ENCODE measurements at places on chromosomes 2 and 18. TPM values are rescaled to one million over a fixed set of nuclear protein-coding genes. Genes with fewer than 3 reads are reported as not detected.
A peak's percentile ranks its signal among the peaks of the same experiment; 100 is the strongest.

PREB gene
- total RNA-seq, result 64.3 TPM

DNA sequence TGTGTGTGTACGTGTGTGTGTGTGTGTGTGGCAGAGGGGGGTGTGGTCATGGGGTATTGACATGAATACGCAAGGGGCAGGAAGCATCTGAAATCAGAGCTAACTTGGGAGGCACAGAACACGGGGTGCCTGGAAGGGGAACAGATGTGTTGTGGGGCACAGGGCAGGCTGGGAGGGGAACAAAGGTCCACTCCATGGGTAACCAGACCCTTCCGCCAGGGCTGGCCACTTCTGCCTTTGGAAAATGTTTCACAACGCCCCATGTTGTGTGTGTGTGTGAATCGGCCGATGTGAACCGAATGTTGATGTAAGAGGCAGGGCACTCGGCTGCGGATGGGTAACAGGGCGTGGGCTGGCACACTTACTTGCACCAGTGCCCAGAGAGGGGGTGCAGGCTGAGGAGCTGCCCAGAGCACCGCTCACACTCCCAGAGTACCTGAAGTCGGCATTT, at the start of gene SLC11A1:
SLC11A1 (plus strand) TSS at position 358 of the 451 bp plus-strand sequence. CDS start 96 bp downstream, outside the sequence.
- no peak for DNase-seq
- H3K4me1 ChIP-seq, result no peaks in the 10 kb centered on the region
- no peaks in the 10 kb centered on the region for H3K27me3 ChIP-seq
- no peaks in the 10 kb centered on the region for H3K36me3 ChIP-seq
- H3K4me3 ChIP-seq, result peak within 1 kb of the TSS; percentile 58

IL37 gene
- total RNA-seq, result not detected

KCNG2 gene
- 1.5 TPM for total RNA-seq

GRCh38 chr2:9160732-9161131, 45.9 kb upstream of the ASAP2 start:
- H3K36me3 ChIP-seq, result no peaks in the 10 kb centered on the region
- H3K4me1 ChIP-seq, result peaks cover 20% of the 10 kb centered on the region
- no peak overlapping the region for H3K4me3 ChIP-seq
- H3K27me3 ChIP-seq, result no peaks in the 10 kb centered on the region

DNA sequence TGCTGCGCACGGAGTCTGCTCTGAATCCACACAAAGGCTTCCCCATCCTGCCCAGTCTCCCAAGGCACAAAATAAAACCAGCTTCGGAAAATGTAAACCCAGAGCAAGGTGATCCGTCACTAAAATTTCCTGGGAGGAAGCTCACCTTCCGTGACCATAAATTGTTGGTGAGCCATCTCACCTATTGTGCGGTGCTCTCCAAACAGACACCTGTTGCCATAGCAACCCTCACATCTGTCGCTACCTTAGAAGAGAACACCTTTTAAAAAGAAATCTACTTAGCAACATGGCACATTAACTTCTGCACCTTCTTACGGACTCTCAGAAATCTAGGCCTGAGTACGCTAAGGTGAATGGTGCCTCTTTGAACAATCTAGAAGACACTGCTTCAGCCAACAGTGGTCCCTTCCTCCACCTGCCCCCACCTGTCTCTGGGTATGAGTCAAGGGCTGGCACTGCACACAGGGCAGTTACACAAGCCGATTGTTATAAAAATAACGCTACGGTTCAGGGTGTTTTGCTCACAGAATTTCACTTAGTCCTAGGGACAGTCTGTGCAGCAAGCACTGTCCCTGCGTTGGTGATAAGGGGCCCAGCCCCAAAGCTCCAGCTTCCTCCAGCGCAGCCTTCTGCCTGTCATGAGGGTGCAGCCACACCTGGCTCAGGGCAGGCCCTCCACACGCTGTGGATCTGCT, 114.9 kb upstream of the ID2 start:
- no peaks in the 10 kb centered on the region for H3K36me3 ChIP-seq
- no peak overlapping the region for H3K27ac ChIP-seq
- H3K4me1 ChIP-seq, result no peaks in the 10 kb centered on the region
- no peak for DNase-seq

FHOD3 gene
- total RNA-seq, result 19.8 TPM

DUSP19 gene
- total RNA-seq, result 5.7 TPM

LCT gene
- 0.28 TPM for total RNA-seq

GRCh38 chr2:38818565-38818964, 40.6 kb downstream of the GEMIN6 start:
- H3K4me3 ChIP-seq, result no peak overlapping the region
- H3K27ac ChIP-seq, result no peak overlapping the region
- no peak for DNase-seq
- H3K36me3 ChIP-seq, result peaks cover 47% of the 10 kb centered on the region
- H3K4me1 ChIP-seq, result no peaks in the 10 kb centered on the region

ANO7 gene
- 0.27 TPM for total RNA-seq

ANKRD23 gene
- total RNA-seq, result 6.0 TPM

DNA sequence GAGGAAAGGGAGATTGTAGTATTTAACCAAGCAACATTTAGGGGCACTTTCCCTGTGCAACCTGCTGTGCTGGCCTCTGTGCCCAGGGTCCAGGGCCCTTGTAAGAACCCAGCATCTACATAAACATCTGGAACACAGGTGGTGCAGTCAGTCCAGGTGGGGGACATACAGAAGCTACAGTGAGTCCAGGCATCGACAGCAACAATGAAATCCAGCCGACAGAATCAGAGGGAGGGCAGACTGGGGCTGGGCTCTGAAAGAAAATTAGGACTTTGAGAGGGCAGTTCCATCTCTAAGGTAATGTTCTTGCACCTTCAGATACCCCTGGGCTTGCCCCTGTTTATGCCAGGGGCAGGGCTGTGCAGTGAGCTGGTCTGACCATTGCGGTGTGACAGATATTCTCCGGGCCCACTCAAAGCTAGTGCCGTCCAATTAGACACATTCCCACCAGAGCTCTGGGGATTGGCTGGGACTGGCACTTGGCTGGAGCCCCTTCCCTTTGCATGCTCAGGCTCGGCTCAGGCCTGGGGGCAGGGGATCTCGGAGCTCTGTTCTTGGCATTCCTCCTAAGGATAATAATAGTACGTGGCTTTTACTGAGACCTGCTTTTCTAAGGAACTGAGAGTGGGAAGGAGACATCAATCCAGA, 5.4 kb downstream of the LBH start:
- peak overlapping the region; percentile 92 for H3K27ac ChIP-seq
- peaks cover 4% of the 10 kb centered on the region for H3K36me3 ChIP-seq
- peaks cover 72% of the 10 kb centered on the region for H3K4me1 ChIP-seq
- DNase-seq, result peak; percentile 41

DNA sequence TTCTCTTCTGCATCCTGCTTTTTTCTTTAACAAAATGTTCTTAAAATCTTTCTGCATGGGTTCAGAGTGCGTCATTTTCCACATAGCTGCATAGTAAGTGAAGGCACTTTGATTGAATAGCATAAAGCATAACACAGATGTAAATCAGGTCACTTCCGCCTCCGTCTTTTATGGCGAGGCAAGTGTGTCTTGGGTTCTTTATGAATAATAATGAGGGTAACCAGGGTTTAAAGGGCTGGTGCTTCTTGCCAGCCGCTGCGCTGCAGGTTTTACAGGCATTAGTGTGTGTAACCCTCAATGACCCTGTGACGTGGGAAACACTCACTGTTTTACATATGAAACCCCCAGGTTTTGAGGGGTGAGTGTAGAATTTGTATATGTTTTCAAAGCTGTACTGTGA, 164.2 kb downstream of the MYT1L start:
- DNase-seq, result no peak
- H3K4me3 ChIP-seq, result no peak overlapping the region

DNA sequence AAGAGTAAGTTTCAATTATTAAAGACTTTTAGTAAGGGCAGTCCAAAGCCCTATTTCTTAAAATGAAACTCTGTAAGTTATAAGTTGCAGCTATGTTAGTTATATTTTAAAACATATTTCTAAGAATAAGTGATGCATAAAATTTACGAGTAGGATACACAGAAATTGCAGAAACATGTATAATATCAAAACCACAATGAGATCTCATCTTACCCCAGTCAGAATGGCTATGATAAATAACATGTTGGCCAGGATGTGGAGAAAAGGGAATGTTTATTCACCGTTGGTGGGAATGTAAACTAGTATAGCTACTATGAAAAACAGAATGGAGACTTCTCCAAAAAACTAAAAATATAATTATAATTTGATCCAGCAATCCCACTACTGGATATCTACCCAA, 201.2 kb downstream of the CBLN2 start:
- no peaks in the 10 kb centered on the region for H3K4me1 ChIP-seq
- no peak overlapping the region for H3K27ac ChIP-seq
- DNase-seq, result no peak
- H3K36me3 ChIP-seq, result no peaks in the 10 kb centered on the region
- no peak overlapping the region for H3K4me3 ChIP-seq

GRCh38 chr2:101759162-101759561, 61.7 kb downstream of the MAP4K4 start:
- peak overlapping the region; percentile 49 for H3K27ac ChIP-seq
- peak; percentile 23 for DNase-seq
- H3K4me3 ChIP-seq, result peak overlapping the region; percentile 31

DNA sequence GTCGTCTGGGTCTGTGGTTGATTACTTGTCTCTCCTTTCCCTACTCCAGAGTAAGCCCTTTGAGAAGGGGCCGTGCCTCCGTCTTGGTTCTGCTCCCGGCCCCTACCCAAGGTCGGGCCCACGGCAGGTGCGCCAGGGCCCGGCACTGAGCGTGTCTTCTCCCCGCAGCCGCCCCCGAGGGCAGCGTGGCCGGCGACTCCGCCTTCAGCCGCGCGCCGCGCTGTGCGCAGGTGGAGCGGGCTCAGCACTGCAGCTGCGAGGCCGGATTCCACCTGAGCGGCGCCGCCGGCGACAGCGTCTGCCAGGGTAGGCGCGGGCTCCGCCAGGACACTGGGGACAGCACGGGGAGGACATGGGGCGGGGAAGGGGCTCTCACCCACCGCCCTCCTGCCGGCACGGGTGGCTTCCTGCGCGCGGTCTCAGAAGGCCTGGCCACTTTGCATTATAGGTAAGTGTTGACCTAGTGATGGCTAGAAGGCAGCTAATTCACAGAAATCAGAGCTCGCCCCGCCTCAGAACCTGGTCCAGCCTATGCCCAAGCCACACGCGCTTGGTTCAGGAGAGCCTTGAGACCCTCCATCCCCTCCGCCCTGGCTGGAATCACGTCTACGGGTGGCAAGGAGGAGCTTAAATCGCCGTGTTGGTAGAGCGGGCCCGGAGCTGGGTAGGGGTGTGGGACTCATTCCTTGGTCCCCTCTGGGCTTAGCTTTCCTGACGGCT, 43.5 kb downstream of the FBLN7 start:
- no peak for DNase-seq
- H3K27ac ChIP-seq, result no peak overlapping the region
- H3K4me3 ChIP-seq, result no peak overlapping the region
- H3K27me3 ChIP-seq, result no peaks in the 10 kb centered on the region
- H3K4me1 ChIP-seq, result no peaks in the 10 kb centered on the region
- H3K36me3 ChIP-seq, result no peaks in the 10 kb centered on the region

POTEJ gene
- not detected for total RNA-seq

ACTR3 gene
- total RNA-seq, result 142 TPM

DPYSL5 gene
- total RNA-seq, result not detected

STPG4 gene
- not detected for total RNA-seq

NAT8 gene
- not detected for total RNA-seq

GRCh38 chr2:200380833-200381542, 74.5 kb downstream of the SPATS2L start:
- no peaks in the 10 kb centered on the region for H3K27me3 ChIP-seq
- H3K36me3 ChIP-seq, result no peaks in the 10 kb centered on the region
- H3K4me1 ChIP-seq, result peaks cover 29% of the 10 kb centered on the region
- no peak for DNase-seq

GRCh38 chr2:169265591-169265990, 96.7 kb downstream of the LRP2 start:
- H3K27ac ChIP-seq, result no peak overlapping the region
- no peak overlapping the region for H3K4me3 ChIP-seq
- H3K36me3 ChIP-seq, result no peaks in the 10 kb centered on the region
- no peaks in the 10 kb centered on the region for H3K4me1 ChIP-seq

DNA sequence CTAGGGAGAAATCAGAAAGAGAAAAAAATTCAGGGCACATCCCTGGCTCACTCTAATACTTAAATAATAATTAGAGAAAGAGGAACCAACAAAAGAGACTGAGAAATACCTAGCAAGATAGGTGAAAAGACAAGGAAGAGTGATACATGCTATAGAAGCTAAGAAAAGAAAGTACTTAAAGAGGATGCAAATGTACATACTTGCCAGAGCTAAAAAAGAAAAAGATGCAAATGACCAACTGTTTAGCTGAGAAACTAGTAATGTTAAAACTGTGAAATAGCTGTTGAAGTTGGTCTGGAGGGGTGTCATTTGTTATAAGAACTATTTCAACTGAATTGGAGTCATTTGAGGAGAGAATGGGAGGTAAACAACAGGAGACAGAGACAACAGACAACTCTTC, 412.2 kb downstream of the SPAG16 start:
- no peak overlapping the region for H3K27ac ChIP-seq
- H3K27me3 ChIP-seq, result no peaks in the 10 kb centered on the region
- no peaks in the 10 kb centered on the region for H3K4me1 ChIP-seq
- no peak overlapping the region for H3K4me3 ChIP-seq

- no peak overlapping the region for H3K27ac ChIP-seq
- no peaks in the 10 kb centered on the region for H3K4me1 ChIP-seq
- H3K27me3 ChIP-seq, result no peaks in the 10 kb centered on the region
- DNase-seq, result no peak
These were observed 50.4 kb upstream of the PPM1B start for GRCh38 chr2:44118257-44118656.

DNA sequence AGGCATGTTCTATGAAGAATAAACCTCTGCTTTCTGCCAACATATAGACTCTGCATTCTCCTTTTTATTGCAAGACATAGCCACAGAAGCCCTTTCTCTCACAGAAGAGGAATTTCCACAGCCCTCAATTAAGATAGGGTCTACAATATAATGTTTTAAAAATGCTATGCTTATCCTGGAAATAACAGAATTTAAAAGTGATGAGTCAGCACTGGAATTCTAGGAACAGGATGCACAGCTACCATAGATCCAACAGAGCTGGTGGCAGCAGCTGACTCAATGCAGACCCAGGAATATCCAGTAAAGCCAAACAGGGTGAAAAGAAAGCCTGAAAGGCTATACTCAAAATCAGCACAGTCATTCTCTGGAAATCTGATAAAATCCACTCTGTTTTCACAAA, 866.9 kb downstream of the TRIB2 start:
- no peaks in the 10 kb centered on the region for H3K4me1 ChIP-seq
- H3K4me3 ChIP-seq, result no peak overlapping the region
- no peak for DNase-seq
- no peak overlapping the region for H3K27ac ChIP-seq

ITGB6 gene
- 0.99 TPM for total RNA-seq

DNA sequence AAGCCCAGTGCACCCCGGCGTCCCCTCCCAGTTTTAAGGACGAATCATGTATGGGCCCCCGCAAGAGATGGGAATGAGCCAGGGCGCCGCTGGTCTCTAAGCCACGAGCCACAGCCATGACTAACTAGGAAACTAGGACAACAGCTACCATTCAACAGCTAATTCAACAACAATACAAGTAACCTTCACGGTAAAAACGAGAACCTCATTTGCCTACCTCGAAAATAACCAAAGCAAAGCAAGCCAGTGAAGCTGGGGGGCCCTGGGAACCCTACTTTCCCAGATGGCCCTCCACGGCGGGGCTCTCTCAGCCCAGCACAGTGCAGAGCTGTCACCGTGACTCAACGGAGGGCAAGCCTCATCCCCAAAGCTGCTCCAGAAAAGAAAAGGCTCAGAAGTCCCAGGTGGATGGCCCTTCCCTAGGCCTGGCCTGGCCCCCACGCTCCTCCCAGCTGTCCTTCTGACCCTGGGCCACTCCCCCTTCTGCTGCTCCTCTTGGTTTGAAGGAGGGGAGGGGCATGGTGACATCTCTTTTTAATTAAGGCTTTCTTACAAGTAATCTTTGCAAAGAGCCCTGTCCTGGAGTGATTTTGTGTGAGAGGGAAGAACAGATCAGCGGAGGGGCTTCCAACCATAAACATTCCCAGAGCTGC, 126.3 kb downstream of the HDAC4 start:
- H3K27me3 ChIP-seq, result no peaks in the 10 kb centered on the region
- H3K36me3 ChIP-seq, result no peaks in the 10 kb centered on the region
- H3K4me3 ChIP-seq, result peak overlapping the region; percentile 61
- peak overlapping the region; percentile 50 for H3K27ac ChIP-seq
- peaks cover 42% of the 10 kb centered on the region for H3K4me1 ChIP-seq
